AG10803 (cell line): ENCODE measurements at places on chromosomes 2 and 18.
A peak's percentile ranks its signal among the peaks of the same experiment; 100 is the strongest.

DNA sequence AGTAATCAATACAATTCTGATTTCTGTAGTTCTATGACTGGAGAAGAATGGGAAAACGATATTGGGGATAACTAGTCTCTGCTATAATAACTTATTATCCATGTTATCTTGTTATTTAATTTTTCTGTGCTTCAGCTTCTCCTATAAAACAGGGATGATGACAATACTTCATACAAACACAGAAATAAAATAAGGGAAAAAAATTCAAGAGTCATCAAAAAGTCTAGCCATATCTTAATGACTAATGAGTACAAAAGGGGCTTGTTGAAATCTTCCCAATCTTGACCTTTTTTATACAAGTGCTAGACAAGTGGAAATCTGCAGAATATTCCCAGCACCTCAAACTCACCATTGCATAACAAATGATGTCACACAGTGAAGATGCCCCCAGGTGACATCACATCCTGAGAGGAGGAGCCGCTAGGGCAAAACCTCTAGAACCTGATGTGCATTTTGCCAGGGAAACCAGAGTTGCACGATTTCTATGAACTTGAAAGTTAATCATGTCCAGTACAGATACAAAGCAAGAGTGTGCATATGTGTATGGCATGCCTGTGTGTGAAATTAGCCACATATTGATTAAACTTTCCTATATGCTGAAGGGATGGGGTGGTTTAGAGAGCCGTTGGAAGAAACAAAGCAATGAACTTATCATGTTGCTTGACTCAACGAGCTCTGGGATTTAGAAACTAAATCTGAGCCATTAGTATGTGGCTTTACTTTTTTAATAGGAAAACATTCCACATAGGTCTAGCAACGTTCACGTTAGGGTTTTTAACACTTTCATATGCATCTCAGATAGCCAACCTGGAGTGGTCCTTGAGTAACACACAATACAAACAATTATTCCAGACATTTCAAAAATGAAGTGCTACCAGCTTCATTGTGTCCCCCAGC lies 278.9 kb downstream of the SLC4A3 start:
- DNase-seq, result no peak

- no peak for DNase-seq
These were observed 101.5 kb upstream of the LPIN2 start for GRCh38 chr18:3114451-3114850.

- no peak for DNase-seq
These were observed 357.0 kb upstream of the ID2 start for GRCh38 chr2:8324901-8325300.

- DNase-seq, result peak; percentile 77
These were observed at the start of gene ATP8B1 for GRCh38 chr18:57803103-57803969. ATP8B1 (minus strand) TSS chr18:57803315; CDS start chr18:57731807, 71,508 bp downstream.

DNA sequence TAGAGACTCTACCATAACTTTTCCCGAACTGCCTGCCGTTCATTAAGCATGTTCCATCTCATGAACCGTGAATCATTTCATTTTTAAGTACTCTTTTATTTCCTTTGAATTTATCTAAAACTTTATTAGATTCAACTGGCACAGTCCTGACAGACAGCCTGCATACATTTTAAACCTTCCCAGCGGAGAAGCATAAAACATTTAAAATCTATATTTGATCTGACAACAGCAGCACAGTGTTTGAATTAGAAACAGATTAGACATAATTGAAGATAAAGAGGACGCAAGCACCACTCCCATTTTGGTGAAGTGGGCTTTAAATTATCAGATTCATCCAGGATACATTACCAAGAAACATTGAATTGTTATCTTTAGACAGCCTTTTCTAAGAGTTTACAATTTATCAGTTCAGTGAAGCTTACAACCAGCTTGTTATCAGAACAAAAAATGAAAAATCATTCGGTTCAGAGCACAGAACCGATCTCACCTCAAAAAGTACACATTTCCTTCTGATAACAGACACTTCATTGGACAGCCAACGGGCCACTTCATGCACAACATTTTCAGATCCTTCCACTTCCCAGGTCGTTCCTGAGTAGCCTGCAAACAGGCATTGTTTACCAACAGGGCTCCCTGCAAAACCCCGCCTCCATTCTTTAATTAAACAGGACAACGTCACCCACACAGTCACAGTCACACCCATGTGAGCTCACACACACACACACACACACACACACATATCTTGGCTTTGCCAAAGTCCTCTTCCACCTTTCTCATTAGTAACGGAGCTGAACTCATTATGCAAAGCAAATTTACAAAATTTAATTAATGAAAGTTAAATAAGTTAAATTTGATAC lies 171.2 kb downstream of the SP3 start:
- no peak for DNase-seq

DNA sequence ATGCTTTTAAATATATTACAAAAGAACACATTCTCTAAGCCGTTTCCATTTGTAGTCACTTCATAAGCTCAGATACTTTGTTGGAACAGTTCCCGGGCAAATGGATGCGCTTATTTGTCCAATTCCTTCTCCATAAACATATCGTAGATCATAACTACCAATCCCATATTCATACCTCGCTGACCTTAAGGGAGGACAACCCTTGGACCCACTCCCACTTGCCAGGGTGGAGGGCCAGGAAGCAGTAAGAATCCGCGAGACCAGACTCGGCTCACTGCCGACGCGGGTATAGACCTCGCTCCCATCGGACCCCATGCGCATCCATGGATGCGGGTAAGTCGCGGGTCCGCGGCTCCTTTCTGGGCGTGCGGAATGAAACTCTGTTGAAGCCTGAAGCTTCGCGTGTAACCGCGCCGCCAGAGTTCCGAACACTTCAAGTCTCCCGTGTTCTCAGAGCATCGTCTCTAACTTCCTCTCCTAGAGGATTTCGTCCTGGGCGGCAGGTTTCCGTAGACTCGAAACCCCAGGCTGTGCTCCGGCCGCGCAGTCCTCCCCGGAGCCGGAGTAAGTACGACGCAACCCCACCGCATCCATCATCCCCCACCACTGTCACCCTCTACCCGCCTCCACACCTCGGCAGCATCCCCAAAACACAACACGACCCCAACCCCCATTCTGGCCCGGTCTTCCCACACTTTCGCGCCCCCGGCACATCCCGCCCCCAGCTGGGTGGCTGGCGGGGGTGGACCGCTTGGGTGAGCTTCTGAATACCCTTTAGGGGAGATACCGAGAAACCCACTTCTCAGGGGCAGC lies 1.1 kb downstream of the DSC3 start:
- DNase-seq, result no peak

- no peak for DNase-seq
These were observed 123.8 kb upstream of the PKDCC start for GRCh38 chr2:41924024-41924423.

DNA sequence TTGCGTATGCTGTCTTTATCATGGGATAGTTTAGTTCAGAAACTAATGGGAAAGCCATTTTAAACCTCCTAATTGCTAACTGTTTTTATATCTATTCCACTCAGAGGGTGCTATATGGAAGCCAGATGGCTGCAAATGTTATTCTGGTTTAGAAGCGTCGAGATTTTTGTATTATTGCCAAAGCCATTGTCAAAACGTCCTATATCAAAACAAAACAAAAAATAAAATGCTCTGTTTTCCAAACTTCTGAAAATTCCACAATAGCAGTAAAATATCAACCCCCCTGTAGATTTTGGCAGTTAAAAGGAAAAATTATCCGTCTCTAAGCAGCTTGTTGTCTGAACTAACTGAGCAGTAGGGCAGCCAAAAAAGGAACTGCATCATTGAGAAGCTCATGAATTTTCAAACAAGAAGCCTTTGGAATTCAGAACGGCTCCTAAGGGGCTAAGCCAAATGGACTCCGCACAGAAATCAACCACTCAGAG lies 195.4 kb upstream of the CWC22 start:
- peak; percentile 74 for DNase-seq

GRCh38 chr18:36034299-36034895 lies 33.0 kb downstream of the RPRD1A start:
- DNase-seq, result no peak

DNA sequence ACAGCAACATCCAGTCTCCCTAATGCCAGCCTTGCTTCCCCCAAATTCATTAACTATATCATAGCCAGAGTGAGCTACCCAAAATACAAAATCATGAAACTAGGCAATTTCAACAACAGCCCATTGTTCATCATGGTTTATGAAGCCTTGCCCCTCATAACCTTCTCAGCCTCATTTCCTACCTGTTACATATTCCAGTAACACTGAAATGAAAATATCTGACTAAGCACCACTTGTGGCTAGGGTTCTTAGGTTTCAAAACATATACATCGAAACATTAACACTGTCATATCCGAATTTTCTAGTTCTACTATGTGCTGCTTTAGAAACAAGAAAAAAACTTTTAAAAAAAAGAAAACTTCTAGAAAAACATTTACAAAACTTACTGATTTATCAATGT lies 59.5 kb downstream of the ATAD2B start:
- no peak for DNase-seq

- peak; percentile 84 for DNase-seq
These were observed 558.8 kb upstream of the CDH2 start for GRCh38 chr18:28735731-28736130.

DNA sequence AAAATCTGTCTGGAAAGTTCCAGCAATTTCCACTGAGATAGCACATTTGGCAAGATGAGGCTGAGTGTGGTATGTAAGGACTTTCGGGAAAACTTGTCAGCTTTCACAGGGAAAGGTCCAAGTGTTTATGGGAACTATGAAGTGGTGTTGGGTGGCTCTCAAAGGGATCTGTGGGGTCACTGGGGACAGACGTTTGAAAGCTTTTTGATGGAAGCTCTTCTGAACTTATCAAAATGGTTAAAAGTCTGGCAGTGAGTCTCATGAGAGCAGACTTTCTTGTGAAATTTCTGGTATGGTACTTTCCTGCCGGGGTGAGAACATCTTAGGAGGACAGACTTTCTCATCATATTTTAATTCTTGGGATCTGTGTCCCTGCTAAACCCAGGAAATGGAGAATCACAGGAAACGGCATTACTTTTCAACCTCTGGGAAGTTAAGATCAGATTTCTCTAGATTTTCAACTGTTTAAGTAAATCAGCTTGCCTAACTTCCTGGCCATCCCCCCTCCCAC lies 546.3 kb upstream of the ZEB2 start:
- peak; percentile 45 for DNase-seq

DNA sequence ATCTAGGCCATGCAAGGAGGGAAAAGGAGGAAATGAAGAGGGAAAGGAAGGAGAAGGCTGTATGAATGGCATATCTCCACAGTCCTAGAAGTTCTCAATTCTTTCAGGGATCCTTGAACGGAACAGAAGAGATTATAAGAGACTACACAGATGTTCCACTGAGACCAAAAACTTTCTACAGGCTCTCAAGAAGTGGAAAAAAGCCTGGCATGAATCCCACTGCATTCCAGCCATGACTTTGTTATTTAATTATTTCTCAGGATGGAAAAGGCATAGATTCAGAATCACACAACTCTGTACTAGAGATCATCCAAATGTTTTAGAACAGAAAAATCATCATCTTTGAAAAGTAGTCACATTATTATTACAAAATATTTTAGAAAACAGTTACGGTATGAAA lies 131.7 kb upstream of the CDH20 start:
- DNase-seq, result peak; percentile 46

DNA sequence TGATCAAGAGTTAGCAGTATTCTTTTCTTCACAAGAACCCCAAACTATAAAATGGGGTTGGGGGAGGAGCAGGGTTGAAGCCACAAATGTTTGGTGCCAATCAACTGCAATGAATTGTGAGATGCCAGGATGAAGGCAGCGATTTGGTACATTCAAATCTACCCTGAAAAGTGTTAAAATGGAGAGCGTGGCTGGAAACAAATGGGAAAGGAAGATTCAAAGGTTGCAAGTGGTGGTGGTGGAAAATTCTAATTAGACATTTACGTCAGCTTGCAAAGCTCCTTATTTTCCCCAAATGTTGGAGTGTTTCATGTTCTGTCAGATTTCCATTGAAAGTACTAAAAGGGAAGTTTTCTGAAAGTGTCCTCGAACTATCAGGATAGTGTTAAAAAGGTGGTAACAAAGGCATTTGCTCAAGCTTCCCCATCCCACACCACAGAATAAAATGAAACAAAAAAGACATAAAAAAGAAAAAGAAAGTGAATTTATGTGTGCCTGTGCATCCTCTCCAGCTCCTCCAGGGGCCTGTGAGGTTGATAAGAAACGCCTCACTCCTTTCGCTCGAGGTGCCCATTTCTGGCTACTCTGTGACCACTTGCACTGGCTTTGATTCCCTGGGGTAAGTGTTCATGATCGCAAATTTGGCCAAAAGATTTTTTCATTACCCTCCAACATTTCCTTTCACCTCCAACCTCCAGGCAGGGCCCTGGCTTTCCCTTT lies 424.1 kb upstream of the POU3F3 start:
- DNase-seq, result no peak

DNA sequence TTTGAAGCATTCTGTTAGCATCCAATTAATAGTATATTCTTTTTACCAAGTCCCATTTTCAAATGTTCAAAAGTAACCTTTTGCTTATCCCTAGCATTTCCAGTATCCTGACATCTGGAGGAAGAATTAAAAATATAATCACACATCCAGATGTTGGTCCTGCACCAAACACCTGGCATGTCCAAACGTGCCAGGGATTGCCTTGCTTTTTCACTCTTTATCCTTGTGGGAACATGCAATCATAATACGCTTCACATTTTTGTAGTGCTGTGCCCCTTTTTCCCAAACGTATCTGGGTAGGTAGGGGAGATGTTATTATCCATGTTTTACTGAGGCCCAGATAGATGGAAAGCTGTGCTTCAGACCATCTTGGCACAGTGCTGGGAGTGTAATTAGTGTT lies 133.0 kb downstream of the TPGS2 start:
- DNase-seq, result no peak

- no peak for DNase-seq
These were observed 42.3 kb downstream of the IL1R2 start for GRCh38 chr2:102033750-102034682.

DNA sequence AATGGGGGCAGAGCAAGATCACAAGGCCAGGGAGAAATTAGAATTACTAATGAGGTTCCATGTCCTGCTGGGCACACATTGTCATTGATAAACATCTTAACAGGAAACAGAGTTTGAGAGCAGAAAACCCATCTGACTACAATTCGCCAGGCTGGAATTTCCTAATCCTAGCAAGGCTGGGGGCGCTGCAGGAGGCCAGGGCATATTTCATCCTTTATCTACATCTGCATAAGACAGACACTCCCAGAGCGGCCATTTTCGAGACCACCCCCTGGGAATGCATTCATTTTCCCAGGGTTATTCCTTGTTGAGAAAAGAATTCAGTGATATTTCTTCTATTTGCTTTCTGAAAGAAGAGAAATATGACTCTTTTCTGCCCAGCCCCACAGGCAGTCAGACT lies 152.7 kb downstream of the SUCLG1 start:
- DNase-seq, result no peak

DNA sequence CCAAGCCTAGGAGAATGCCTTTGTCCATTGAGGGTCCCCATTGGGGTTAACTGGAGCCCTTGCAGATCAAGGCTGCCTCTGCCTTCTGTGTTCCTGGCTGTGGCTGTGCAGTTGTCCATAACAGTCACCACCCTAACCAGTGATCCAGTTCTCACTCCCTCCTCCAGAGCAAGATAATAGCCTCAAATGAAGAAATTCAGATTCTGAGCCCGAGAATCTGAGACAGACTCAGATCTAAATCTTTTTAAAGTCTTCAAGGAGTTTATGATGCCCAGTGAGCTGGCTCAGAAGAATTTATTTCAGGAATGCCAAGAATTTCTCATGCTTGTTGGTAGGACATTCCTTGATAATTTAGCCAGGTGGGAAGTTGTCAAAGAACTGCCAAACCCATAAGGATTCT lies 44.3 kb upstream of the RAB6C start:
- DNase-seq, result peak; percentile 53
